ENCODE measurements at places on chromosomes 4 and X. TPM values are rescaled to one million over a fixed set of nuclear protein-coding genes. Genes with fewer than 3 reads are reported as not detected.
A peak's percentile ranks its signal among the peaks of the same experiment; 100 is the strongest.

DNA sequence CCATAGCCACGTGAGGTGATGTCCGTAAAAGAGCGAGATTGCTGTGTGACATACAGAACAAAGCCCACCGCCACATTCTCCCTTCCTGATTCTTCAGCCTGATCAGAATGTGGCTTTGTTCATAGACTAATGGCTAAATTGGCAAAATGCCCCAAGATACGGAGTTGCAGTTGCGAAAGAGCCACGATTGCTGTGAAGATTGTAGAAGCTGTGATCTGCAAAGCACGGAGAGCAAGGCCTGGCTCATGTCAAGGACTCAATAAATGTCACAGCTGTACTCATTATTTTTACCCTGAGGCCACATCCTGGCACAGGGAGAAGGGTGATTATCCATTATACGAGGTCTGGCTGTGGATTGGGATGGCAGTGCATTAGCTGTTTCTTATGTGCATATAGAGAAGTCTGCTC is 34.2 kb downstream of the ARSD start:
- DNase-seq, result no peak

DNA sequence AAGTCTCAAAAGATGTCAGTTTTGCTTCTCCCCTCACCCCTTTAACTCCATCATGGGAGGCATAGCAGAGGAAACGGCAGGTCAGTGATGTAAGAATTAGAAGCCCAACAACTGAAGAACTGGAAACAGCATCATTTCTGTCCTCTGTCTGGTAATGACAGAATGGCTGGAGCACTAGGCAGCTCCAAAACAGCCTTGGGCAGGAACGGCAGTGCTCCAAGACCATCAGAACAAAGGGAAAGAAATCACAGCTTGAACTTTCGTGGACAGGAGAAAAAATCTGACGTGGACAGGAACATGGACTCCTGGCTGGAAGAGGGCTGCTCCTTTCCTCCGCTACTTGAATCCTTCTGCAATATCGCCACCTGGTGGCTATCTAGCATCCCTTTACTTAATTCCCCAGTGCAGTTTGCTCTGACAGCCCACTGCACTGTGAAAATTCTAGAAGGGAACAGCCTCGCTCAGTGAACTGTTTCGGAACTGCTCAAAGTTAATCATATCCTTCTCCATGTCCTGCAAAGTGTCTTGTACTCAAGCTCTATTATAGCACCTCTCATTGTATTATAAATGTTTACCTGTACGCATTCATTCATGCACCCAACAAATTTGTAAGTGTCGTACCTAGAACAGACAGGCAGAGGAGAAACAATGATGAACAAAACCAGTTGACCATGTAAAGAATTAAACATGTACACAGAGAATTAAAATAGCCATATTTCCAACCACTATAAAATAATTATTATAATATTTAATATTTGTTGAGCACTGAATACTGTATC is 20.4 kb downstream of the SLC25A53 start:
- peak; percentile 73 for DNase-seq

DNA sequence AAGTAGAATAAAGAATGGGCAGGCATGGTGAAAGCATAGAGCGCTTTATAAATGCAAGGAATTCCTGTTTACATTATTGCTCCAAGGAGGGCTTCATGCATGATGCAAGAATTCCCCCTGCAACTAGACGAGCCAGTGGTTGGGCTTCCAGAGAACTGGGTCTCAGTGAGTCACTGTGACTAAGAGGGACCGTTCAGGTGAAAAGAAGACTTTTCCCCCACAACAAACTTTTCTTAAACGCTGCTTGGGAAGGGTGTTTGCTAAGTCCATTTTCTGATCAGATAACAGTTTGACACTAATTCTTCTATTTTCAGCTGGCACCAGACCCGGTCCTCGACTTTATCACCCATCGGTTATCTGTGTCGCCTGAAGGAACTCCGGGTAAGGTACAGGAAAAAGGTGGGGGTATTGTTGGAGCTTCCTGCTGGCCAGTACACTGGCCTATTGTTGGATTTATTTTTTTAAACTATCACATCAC is 40.1 kb downstream of the LDB2 start:
- peak; percentile 98 for DNase-seq

GRCh38 chr4:128574706-128575105 is 234.8 kb upstream of the JADE1 start:
- peak; percentile 49 for DNase-seq

- no peak for DNase-seq
Measured at GRCh38 chr4:186202490-186203140, 11.2 kb downstream of the CYP4V2 start.

DNA sequence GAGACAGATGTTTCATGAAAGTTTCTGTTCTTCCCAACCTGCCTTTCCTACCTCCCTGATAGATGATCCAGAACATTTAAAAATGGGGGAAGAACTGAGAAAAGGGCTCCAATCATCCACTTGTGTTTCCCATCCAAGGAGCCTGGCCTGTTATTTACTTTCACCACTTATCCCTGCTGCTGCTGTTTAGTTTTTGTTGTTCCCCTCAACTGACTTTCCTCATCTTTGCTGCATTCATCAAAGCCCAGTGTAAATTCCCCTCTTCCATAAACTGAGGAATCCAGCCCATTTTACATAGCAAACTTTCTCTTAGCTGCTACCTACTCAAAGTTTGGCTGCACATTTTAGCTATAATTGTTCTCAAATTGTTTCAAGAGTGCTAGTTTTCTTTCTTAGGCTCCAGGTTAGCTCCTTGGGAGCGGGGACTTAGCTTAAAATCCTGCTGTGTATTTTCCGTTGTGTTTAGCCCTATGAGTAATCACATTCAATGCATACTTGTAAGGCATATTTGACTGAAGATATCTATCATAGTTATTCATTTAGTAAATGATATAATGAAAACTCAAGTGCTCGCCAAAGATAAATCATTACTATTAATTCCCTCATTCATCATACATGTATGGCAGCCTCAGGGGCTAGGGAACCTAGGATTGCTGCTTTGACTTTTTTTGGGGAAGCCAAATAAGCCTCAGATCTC is 1.4 kb upstream of the PTPN13 start:
- no peak for DNase-seq

CCSER1 gene
- 0.03 TPM for polyA plus RNA-seq

TCP11X2 gene
- polyA plus RNA-seq, result not detected
